ENCODE measurements at places on chromosomes 16 and 17.

DNA sequence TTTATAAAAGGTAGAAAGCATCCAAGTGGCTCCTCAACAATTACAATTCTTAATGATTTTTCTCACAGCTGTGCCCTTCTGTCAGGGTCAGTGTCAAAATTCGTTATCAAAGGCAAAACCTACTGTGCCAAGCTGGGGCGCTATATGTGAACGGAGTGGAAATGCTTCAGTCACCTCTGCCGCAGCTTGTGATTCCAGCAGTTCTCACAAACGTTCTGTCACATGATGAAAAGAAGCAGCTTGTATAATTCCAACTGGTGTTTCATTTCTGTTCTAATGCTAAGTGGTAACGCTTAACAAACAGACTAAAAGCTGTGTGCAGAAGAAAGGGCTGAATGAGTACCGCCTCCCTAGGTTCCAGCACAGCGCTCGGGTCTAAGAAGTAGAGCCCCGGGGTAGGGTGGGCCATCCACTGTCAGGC lies 14.2 kb downstream of the PLD6 start:
- DNase-seq: no peak

- DNase-seq: no peak
Measured at GRCh38 chr17:48989100-48989499, 8.1 kb upstream of the IGF2BP1 start.

- DNase-seq: no peak
Measured at GRCh38 chr17:81334987-81335772, 40.1 kb upstream of the SLC38A10 start.

DNA sequence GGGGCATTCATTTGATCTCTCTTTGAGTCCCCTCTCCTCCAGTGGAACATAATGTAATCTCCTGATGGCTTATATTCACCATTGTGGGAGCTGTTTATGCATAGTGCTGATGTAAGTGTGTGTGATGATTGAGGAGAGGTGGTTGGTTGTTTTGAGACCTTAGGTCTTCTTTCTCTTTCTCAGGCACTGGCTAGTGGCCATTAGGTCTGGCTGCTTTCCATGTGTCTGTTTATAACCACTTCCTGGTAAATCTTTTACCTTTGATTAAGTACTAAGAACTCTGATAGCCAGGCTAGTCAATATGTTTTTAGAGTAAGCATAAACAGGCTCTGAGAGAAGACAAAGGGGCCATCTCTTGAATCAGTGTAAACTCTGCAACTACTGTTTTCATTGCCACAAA lies 27.9 kb downstream of the VAT1L start:
- DNase-seq: no peak

DNA sequence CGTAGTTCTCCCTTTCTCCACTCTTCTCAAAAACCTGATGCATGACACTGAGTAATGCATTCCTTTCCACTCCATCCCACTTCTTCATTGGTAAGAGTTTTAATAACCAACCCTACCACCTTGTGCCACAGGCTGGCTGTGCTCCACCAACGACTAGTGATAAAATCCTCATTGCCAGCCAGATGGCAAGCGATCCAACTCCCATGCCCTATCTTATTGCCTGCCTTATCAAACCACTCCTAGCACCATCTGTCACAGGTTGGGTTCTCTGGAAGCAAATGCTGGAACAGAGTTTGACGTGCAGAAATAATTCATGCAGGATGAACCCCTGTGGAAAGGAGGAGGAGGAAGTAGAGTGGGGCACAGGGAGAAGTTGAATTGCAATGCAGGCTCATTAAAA lies 99.5 kb downstream of the CHD9NB start:
- no peak for DNase-seq

DNA sequence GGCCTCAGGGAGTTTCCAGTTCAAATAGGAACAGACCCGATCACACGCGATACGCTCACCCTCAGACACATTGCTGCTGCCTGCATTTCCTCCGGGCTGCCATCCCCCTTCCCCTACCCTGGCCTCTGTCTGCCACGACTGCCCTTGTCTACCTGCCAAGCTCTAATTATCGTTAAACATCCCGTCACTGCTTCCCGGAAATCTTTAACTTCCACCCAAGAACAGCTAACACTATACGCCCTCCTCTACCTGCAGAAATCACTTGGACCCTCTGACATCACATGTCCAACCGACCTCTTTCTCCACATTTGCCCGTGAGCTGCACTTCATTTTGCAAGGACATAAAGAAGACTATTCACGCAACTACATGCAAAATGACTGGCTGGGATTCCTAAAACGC lies 40.4 kb downstream of the ABAT start:
- DNase-seq: no peak

DNA sequence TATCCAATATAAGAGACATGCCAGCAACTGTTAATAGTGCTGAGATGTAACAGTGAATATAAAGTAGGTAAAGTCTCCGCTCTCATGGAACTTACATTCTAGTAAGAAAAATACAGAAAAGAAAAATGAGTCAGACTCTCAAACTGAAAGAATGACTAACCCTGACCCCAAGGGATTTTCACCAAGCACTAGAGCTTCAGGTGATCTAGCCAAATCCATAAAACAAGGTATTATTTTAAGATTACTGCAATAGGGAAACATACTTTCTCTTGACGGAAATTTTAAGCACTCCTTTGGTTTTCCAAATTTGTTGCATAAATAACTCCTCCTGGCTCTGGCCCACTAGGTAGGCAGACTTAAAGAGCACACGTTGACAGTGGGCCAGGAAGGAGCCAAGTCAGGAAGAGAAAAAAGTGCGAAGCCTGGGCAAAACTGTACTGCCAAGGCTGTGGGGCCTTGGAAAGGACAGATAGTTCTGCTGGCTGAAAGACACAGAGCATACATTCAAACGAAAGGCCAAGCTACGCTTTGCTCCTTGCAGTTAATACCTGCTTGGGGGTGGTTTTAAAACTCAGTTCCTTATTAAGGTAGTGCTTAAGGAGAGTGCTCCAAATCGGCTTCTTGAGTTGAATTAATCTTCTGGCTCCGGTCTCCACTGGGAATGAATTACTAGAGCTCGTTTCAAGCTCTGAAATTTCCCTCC lies 1.4 kb downstream of the GOT2 start:
- DNase-seq: peak; percentile 25

DNA sequence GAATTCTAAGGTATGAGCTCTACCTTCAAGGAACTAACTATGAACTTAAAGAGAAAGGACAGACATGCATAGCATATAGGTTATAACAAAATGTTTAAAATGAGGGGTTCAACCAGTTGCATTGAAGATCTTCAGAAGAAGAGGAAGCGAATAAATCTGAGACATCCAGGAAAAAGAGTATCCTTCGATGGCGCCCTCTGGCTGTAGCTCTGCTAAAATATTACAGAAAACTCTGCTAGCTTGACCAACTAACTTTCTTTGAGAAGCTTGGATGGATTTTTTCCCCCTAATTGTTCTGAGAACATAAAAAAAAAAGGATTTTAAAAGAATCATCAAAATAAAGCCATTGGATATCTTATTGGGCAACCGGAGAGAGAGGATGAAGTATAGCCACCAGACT lies 659.9 kb upstream of the SOX9 start:
- peak; percentile 37 for DNase-seq

- DNase-seq: no peak
Measured at GRCh38 chr16:79864032-79864780, 263.7 kb upstream of the MAF start.

DNA sequence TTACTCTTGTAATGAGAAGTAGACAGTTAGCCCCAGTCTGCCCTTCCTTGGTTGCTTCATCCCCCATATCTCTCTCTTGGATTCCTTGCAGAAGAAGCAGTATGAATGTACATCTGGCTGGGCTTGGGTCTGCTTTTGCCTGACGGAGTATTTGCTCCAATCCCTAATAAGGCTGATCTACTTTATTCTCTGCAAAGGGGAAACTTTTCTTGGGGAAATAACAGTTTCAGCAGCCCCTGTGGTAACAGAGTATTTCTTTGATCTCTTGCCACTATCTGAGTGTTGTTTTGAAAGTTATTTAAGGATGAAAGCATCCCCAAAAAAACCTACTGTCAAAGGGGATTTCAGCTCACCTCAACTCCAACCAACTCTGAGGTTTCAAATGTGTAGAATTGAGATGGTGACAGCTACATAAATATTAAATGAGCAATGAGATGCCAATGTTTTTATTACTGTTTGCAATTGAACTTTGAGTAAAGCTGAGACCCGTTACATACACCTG lies 168.9 kb upstream of the NOG start:
- DNase-seq: no peak

DNA sequence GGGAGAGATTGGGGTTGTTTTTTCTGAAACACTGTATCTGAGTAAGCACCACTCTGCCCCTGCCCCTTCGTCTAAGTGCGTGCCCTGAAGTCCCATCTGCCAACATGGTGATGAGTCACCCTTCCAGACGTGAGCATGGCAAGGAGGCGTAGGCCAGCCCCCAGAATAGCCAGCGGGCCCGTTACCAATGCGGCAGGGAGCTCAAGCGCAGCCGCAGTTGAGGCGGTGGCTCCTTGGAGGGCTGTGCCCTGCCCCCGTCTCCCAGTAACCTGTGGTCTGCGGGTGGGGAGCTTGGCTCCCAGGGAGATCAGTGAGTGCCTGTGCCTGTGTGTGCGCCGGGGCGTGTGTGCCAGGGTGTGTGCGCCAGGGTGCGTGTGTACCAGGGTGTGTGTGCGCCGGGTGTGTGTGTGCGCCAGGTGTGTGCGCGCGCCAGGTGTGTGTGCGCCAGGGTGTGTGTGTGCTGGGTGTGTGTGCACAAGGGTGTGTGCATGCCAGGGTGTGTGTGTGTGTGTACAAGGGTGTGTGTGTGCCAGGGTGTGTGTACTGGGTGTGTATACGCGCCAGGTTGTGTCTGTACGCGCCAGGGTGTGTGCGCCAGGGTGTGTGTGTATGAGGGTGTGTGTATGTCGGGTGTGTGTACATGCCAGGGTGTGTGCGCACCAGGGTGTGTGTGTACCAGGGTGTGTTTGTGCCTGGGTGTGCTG lies 98.6 kb upstream of the CHMP6 start:
- DNase-seq: no peak

DNA sequence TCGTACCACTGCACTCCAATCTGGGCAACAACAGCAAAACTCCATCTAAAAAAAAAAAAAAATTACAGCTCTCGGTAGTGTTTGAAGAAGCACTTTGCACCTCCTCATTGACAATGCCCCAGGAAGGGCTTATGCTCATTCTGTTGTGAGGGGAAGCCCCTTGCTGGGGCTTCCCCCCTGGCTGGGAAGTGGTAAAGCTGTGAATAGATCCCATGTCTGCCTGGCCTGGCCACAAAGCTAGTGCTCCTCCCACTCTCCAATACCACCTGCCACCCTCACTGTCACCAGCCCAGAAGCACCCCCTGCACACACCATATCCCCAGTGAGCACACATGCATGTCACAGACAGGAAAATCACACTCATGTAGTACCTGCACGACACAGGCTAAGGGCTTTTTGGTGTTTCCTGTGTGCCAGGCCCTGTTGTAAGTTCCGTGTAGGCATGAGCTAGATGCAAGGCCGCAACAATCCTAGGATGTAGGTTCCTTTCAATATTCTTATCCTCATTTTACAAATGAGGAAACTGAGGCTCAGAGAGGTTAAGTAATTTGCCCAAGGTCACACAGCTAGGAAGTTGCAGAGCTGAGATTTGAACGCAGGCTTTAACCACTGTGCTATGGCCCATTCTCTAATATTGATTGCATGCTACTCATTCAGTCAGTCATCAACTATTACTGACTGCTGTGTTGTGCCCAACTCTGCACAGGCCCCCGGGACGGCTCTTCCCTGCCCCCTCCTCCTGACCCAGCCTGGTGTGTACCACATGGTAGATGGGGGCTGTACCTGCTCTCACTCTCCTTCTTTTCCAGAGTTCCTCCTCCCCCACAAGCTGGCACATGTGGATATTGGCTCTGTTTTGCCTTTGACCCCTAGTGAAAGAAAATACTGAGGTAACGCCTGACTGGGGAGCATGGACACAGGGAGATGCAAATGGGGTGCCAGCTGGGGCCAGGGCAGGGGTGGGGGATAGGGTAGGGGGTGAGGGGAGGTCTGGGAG lies 11.9 kb upstream of the COL1A1 start:
- DNase-seq: no peak

GRCh38 chr17:10177913-10178505 lies 20.4 kb downstream of the GAS7 start:
- DNase-seq: no peak

GRCh38 chr17:72898725-72899124 lies 193.8 kb downstream of the SLC39A11 start:
- no peak for DNase-seq

DNA sequence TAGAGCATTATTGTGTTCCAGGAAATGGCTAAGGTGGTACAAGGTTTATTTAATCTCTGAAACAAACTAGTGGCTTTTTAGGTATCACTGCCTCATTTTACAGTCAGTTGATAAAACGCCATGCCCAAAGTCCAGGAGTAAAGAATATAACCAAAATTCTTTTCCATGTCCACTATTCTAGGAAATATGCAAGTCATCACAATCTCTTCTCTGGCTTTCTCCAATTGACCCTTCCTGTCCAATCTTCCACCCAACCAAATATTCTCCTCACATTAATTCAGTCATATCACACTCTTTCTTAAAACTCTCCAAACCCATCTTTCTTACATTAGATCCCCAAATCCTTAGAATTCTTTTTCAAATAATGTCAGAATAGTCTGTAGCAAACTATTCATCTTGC lies 1110.0 kb upstream of the CDH8 start:
- no peak for DNase-seq

DNA sequence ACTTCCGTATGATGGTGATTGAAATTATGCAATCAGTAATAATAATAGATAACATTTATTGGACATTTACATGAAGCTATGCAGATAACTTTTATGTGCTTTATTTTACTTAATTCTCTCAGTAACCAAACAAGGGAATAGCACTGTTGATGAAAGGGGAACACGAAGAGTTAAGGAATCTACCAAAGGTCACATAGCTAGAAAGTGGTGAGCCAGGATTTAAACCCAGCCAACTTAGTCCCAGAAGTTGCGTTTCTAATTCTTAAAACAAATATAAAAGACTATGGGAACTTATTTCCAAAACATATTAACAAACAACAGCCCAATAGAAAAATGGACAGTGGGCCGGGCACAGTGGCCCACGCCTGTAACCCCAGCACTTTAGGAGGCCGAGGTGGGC lies 9.7 kb downstream of the SPNS3 start:
- DNase-seq: no peak

GRCh38 chr16:79210607-79211006 lies 389.9 kb downstream of the MAF start:
- DNase-seq: no peak

GRCh38 chr17:63774969-63775265 lies 947 bp downstream of the DDX42 start:
- peak; percentile 19 for DNase-seq

- no peak for DNase-seq
Measured at GRCh38 chr16:70611224-70611598, 35.1 kb upstream of the IL34 start.

DNA sequence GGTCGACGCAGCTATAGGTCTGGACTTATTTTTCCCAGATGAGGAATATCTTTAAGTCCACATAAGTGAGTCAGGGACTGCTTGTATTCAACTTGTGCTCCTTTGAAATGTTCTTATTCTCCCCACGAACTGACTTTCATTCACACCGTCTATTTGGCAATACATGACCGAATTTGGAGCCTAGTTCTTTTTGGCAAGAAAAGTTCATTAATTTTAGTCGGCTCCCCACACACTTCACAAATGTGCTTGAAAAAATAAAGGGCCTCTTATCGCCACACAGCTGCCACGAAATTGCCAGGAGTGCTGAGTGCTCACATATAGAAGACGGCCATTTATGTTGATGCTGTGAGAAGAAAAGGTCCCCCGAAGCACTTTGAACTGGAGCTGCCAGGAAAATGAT lies 152.6 kb downstream of the PRKCA start:
- DNase-seq: peak; percentile 64

- DNase-seq: no peak
Measured at GRCh38 chr17:39217734-39218369, 7.9 kb downstream of the STAC2 start.
